ENCODE measurements at places on chromosomes 1 and 21. TPM values are rescaled to one million over a fixed set of nuclear protein-coding genes. Genes with fewer than 3 reads are reported as not detected.

DNA sequence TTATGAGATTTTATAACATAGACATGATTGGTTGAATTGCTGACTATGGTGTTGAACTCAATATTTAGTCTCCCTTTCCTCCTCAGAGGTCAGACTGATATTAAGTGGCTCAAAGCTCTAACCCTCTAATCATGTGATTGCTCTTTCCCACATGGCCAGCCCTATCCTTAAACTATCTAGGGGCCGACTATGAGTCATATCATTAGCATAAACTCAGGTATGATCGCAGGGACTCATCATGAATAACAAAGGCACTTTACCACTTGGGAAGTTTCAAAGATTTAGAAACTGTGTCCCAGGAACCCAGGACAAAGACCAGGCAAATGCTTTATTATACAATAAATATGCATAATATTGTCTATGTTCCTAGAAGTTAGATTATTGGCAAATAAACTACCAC lies 894.6 kb upstream of the NEGR1 start:
- no peak for DNase-seq

DNA sequence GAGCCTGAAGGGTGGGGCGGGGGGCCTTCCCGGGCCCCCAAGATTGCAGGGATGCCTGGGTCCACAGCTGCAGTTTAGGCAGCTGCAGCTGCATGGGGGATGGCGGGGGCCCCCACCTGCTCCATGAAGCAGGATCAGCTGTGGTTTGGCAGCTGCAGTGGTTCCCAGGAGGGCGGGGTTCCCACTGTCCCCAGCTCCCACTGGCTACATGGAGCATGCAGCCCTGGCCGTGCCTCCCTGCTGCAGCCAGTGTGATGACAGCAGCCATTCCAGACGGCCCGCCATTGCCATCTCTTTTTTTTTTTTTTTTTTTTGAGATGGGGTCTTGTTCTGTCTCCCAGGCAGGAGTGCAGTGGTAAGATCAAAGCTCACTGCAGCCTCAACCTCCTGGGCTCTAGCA lies 992 bp upstream of the C1QA start:
- DNase-seq = no peak

DNA sequence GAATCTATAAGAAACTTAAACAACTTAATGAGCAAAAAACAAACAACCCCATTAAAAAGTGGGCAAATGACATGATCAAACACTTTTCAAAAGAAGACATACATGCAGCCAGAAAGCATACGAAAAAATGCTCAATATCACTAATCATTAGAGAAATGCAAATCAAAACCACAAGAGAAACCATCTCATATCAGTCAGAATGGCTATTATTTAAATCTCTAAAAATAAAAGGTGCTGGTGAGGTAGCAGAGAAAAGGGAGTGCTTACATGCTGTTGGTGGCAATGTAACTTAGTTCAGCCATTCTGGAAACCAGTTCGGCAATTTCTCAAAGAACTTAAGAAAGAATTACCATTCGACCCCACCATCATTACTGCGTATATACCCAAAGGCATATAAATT lies 147.7 kb downstream of the FAF1 start:
- no peak for DNase-seq

GRCh38 chr1:44275296-44275962 lies 62.2 kb downstream of the DMAP1 start:
- no peak for DNase-seq

GRCh38 chr1:70438529-70438928 lies 27.5 kb downstream of the CTH start:
- DNase-seq = no peak

DNA sequence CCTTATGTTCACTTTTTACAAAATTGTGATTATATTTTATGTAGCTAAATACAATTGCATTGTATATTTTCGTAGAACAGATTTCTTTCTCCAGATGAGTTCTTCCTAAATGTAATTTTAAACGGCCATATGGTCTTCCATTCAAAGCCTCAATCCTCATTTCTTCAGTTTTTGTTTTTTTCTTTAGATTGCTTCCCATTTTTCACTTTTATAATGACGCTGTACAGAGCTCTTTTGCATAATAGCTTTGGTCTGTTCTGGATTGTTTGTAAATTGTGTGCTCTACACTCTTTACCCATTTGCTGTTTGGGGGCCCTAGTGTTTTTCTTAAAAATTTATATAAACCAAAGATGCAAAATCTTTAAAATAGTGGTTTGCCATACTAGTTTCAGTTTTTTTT lies 27.8 kb downstream of the AVPR1B start:
- DNase-seq = no peak

- DNase-seq = no peak
Observed at GRCh38 chr1:206905295-206906164, 8.3 kb downstream of the IL24 start.

- DNase-seq = no peak
Observed at GRCh38 chr1:3412376-3412775, 42.1 kb upstream of the ARHGEF16 start.

DNA sequence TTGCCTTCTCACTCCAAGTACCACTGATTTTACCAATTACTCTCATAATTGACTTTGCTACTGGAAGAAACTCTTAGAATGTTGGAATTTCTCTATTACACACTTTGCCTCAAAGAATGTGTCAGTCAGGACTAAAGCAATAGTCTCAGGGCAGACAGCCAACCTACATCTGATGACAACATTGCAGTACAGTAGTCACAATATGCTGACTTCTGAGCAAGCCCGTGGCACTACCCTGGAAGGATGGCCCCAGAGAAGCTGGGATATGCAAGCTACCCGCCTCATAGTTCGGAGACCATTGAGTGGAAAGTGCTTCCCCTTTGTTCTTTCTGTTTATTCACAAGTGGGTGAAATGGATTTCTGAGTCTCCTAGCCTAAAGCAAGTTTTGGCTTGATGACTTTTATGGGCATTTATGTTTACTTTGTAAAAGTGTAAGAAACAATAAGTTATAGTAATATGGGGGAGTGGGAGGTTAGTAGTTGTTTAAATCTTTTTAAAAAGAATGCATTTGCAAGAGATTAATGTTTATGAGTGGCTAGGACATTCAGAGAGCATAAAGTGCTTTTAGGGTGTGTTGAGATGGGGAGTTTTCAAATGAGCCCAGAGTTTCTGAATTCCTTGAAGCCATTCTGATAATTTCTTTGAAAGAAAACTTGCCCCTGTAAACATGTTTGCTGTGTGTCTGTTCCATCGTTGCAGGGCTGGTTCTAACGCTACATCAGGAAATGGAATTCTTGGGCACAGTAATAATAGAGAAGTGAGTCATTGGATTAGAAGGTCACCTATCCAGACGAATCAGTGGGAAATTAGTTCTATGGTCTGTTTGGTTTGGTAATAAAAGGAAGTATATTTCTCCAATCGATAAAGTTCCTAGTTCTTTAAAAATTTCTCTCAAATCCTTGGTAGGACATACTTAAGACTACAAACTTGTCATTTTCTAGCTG lies 63.8 kb downstream of the LMO4 start:
- DNase-seq = no peak

- DNase-seq = no peak
Observed at GRCh38 chr1:44406737-44407429, 1.8 kb downstream of the RNF220 start.

DNA sequence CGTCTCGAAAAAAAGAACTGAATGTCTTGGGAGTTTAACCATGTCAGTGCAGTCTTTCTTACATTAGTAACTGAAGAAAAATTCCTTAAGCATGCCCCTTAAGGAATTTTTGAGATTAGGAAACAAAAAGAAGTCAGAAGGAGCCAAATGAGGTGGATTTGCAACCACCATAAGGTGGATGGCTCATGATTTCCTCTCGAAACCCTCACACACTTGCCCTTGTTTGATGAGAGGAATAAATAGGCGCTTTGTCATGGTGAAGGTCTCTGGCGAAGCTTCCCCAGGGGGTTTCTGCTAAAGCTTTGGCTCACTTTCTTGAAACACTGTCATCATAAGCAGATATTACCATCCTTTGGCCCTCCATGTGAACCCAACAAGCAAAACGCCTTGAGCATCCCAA lies 68.2 kb downstream of the POFUT2 start:
- DNase-seq = no peak

DNA sequence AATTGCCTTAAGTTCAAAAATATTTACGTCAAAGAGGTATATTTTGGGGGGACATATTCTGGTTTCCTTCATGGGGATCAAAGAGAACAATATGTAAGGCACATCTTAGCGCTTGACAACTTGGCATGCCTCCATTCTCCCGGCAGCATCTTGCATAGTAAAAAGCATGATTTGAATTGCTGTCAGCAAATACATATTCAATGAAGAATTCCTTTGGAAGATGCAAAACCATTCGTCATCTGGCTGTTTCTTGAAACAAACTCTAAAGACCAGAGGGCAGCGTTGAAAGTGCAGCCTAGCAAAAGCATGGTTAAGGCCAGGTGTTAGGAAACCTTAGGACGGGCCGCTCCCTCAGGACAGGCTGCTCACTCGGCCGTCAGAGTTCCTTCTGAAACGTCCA lies 3.4 kb upstream of the PIK3CD start:
- DNase-seq = no peak

Gene DCST1
- total RNA-seq = not detected

Gene C1QC
- 461 TPM for total RNA-seq

Gene PRAMEF6
- not detected for total RNA-seq

Gene MAP3K7CL
- 5.1 TPM for total RNA-seq

Gene CLDN17
- not detected for total RNA-seq

Gene NDUFS5
- 609 TPM for total RNA-seq

Gene F5
- total RNA-seq = 3.7 TPM

Gene CDCA8
- total RNA-seq = 0.28 TPM

Data from omental fat pad (tissue), 4 donors.